Stimulated activated CD4-positive, alpha-beta T cell treated with anti-CD3 and anti-CD28 coated beads, Interleukin-15, amount 100 ng/mL, for 1 hour (primary cell): ENCODE measurements at places on chromosomes 6 and 20.

DNA sequence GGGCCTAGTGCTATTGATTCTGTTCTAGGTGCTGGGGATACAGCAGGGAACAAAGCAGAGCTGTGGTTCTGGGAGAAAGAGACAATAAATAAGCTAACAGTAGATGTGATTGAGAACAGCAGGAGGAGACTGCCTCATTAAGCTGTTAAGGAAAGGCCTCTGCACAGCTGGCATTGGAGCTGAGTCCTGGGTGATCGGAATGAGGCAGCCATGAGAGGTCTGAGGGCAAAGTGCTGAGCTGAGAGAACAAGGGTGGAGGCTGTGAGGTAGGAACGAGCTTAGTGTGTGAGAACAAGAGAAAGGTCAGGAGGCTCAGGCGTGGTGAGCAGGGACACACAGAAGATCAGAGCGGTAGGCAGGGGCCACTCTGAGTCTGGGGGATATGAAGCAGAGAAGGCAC, 18.3 kb downstream of the DDX27 start:
- DNase-seq = no peak

GRCh38 chr6:84457276-84457675, 229.8 kb upstream of the CEP162 start:
- DNase-seq = no peak

DNA sequence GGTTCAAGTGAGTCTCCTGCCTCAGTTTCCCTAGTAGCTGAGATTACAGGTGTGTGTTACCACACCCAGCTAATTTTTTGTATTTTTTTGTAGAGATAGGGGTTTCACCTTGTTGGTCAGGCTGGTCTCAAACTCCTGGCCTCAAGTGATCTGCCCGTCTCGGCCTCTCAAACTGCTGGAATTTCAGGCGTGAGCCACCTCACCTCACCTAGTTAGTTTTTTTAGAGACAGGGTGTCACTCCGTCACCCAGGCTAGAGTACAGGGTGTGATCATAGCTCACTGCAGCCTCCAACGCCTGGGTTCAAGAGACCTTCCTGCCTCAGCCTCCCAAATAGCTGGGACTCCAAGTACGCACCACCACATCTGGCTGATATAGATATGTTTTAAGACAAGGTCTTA, 22.9 kb downstream of the SYTL3 start:
- no peak for DNase-seq

DNA sequence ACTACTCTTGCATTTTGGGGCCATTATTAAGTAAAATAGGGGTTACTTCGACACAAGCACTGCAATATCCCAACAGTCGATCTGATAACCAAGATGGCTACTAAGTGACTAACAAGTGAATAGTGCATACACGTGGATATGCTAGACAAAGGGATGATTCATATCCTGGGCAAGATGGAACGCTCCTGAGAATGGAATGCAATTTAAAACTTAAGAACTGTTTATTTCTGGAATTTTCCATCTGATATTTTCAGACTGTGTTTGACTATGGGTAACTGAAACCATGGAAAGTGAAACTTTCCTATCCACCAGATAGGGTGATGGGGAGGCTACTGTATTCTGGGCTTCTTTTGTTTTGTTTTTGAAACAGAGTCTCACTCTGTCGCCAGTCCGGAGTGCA, 66.5 kb downstream of the ILRUN start:
- no peak for DNase-seq

GRCh38 chr6:2517401-2517800, 233.3 kb downstream of the MYLK4 start:
- no peak for DNase-seq

DNA sequence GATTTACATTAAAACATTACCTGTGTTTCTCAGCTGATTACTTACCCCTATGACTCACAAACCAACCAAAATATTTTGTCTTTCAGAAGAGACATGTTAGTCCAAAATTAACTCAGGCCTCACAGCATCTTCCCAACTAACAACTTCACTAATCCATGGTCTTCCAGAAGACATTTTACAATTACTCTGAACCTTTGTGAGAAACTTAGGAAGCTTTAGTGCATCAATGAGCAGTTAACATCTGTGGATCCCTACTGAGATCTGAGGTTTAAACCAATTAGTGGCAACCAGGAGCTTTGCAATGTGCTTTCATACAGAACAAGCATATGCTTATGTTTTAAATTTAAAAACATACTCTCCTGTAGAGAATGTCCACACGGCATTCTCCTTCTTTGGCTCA, 269.7 kb downstream of the UBE3D start:
- DNase-seq = no peak

DNA sequence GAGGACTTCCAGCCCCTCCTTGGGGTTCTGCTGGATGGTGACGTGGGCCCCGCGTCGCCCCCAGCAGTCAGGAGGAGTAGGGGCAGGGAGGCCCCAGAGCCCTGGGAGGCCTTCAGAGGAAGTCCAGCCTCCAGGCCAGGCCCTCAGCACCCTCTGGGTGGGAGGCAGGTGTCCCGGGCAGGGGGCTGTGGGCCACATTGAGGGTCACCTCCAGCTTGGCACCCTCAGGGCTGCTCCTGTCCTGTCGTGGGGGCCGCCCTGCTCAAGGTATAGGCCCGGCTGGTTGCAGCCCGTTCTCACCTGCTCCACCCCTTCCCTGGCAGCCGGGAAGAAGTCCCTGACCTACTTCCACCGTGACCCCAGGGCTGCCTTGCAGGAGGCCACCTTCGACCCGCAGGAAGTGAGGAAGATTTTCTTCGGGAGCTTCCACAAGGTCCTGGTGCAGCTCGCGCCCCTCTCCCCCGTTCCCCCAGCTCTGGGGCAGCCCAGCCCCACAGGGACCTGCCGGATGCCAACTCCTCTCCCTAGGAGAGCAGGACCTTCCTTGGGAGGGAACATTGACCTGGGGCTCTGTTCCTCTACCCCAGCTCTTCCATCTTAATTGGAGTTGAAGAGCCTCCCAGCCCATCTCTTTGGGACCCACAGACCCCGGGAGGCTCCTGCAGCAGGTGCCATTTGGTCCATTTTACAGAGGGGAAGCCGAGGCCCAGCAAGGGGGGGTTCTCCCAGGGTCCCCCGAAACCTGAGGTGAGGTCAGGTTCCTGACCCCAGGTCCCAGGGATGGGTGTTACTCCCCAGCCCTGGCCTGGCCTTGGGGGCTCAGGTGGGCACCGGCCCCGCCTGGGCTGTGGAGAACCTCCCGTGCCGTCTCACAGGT, 26.4 kb downstream of the COL20A1 start:
- DNase-seq = no peak

DNA sequence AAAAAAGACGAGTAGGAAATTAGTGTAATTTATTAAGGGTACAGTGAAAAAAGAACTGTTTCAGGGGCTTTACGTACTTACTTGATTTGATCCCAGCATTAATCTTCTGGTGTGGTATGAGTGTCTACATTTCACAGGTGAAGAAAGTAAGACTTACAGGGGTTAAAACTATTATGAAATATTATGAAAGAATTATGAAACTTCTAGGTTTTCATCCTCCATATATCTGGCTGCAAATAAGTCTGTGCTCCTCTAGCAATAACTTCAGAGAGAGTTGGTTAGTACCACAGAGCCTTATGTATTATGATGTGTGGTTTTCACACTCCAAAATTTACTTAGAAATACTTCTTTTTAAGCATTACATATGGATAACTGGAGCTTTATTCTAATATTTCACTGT, 41.9 kb downstream of the ZFAND3 start:
- no peak for DNase-seq

GRCh38 chr6:39343396-39343870, 20.9 kb upstream of the KCNK16 start:
- DNase-seq = no peak

GRCh38 chr6:170022827-170023619, 267.9 kb downstream of the DLL1 start:
- no peak for DNase-seq

- no peak for DNase-seq
Measured at GRCh38 chr6:45587229-45588060, 209.7 kb upstream of the SUPT3H start.

- no peak for DNase-seq
Measured at GRCh38 chr6:158912655-158913054, 87.3 kb downstream of the RSPH3 start.

- DNase-seq = no peak
Measured at GRCh38 chr6:109793792-109794191, 102.7 kb downstream of the FIG4 start.

- DNase-seq = no peak
Measured at GRCh38 chr6:11215773-11216172, 16.7 kb downstream of the NEDD9 start.
